ENCODE measurements at places on chromosomes 16 and 17. TPM values are rescaled to one million over a fixed set of nuclear protein-coding genes. Genes with fewer than 3 reads are reported as not detected.

Gene PRDM7
- polyA plus RNA-seq: 0.84 TPM

Gene ATP1B2
- polyA plus RNA-seq: 31.5 TPM

Gene CCL7
- not detected for polyA plus RNA-seq

Gene PIMREG
- 67.1 TPM for polyA plus RNA-seq

Gene C1QL1
- 1.7 TPM for polyA plus RNA-seq

Gene RND2
- 2.2 TPM for polyA plus RNA-seq

Gene MT1M
- 0.83 TPM for polyA plus RNA-seq

Gene CALB2
- polyA plus RNA-seq: not detected

Gene ABCC12
- polyA plus RNA-seq: 0.13 TPM

Gene CD300LG
- 1.7 TPM for polyA plus RNA-seq

Gene GFAP
- polyA plus RNA-seq: 0.19 TPM

Gene AGRP
- not detected for polyA plus RNA-seq

Gene SLFN11
- polyA plus RNA-seq: 19.1 TPM

Gene ARHGDIG
- 0.69 TPM for polyA plus RNA-seq

Gene PRPF8
- 367 TPM for polyA plus RNA-seq

Gene KRT14
- 0.87 TPM for polyA plus RNA-seq

Gene BEAN1
- polyA plus RNA-seq: 12.7 TPM

- no peak for DNase-seq
Observed at GRCh38 chr17:80381416-80381923, 33.5 kb upstream of the ENDOV start.

GRCh38 chr17:40399185-40399584 lies 18.5 kb downstream of the TOP2A start:
- DNase-seq: no peak

- no peak for DNase-seq
Observed at GRCh38 chr17:58786586-58787295, 31.1 kb downstream of the PPM1E start.

GRCh38 chr16:30184891-30185682 lies 1.7 kb downstream of the CORO1A start:
- no peak for DNase-seq

DNA sequence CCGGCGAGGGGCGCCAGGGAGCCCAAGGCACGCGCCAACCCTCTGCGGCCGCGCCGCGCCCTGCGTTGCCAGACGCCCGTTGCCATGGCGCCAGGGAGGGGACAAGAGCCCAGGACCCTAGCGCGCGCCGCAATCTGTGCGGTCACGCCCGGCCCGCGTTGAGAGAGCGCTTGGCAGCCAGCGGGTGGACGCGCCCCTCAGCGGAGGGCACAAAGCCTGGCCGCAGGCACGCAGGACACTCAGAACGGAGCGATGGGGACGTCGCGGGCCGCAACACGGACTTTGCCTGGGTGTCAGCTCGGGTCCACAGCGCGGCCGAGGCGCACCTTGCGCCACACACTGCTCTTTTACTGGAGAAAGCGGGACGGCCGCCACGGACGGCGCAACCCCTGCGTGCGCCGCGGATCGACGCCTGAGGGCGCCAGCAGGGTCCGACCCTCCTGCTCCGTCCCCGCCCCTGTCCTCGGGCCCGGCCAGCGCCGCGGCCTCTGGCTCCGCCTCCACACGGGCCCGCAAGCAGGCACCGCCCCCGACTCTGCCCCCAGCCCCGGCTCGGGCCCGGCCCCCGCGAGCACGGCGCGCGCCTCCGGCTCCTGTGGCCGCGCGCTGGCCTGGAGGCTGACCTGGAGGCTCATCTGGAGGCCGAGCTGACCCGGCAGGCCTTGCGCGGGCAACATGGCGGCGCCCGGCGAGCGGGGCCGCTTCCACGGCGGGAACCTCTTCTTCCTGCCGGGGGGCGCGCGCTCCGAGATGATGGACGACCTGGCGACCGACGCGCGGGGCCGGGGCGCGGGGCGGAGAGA lies at the start of gene GFER:
GFER (plus strand) TSS at position 650 of the 803 bp plus-strand sequence; CDS start at position 676, 26 bp downstream.
- peak; percentile 92 for DNase-seq

GRCh38 chr16:84922351-84923120 lies 88.8 kb downstream of the ZDHHC7 start:
- DNase-seq: peak; percentile 73

GRCh38 chr17:29020576-29020975 lies 14.7 kb upstream of the SEZ6 start:
- no peak for DNase-seq

- DNase-seq: no peak
Observed at GRCh38 chr16:87951552-87952538, 611 bp downstream of the BANP start.

DNA sequence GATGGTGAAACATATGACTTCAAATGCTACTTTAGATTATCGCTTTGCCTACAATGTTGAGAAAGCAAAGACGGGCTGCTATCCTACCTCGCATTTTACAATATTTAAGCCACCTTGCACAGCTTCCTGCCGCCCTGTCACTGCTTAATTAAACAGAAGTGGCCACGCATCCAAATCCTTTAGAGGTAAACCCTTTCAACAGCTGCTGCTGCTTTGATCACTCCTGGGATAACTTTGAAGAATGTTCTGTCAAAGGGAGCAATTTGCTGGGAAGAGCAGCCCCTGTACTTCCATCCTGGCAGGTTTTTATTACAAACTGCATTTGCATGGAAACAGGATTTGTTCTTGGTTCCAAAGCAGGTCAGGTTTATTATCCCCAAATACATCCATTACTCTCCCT lies 24.2 kb upstream of the SSTR2 start:
- DNase-seq: no peak

DNA sequence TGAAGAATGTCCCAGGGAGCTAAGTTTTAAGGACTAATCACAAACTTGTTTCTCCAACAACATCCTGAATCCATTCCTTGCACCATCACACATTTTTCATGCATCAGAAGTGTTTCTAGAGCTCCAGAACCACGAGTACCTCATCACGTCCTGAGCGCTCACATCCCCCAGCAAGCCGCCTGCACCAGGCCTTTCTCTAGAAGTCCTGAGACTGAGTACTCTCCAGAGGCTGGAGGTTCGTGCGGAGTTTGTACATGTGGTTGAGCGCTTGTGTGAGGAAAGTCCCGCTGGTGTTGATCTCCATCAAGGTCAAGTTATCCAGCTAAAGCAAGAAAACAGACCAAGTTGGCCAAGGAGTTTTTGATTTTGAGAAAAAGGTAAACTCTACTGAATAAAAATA lies 10.7 kb downstream of the GINS2 start:
- no peak for DNase-seq

- DNase-seq: no peak
Observed at GRCh38 chr17:45029758-45030423, 21.5 kb downstream of the DCAKD start.

- DNase-seq: no peak
Observed at GRCh38 chr16:78375055-78375679, 275.7 kb downstream of the WWOX start.

DNA sequence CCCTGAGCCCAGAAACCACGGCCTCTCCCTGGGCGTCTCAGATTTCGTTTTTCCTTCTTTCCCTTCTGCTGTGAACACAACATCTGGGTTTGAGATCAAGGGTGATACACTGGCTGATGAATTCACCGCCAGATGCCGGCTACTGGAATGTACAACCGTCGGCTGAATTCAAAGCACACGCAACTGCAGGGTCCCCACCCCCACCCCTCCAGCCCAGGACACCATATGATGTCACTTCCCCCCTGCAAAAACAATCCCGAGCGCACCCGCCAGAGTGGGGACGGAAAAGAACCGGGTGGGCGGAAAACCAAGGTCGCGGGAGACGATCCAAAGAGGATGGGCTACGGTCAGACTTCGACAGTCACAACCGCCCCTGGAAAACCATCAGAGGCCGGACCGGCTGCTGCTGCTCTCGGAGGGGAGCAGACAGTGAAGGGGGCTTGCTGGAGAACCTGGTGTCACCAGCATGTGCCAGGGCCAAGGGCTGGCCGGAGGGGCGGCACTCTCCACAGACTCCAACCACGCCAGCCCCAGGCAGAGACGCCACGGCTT lies 23.3 kb downstream of the CEP295NL start:
- peak; percentile 78 for DNase-seq

- no peak for DNase-seq
Observed at GRCh38 chr17:83151442-83152226, 72.2 kb downstream of the METRNL start.

- DNase-seq: no peak
Observed at GRCh38 chr16:79407005-79407404, 193.5 kb downstream of the MAF start.

DNA sequence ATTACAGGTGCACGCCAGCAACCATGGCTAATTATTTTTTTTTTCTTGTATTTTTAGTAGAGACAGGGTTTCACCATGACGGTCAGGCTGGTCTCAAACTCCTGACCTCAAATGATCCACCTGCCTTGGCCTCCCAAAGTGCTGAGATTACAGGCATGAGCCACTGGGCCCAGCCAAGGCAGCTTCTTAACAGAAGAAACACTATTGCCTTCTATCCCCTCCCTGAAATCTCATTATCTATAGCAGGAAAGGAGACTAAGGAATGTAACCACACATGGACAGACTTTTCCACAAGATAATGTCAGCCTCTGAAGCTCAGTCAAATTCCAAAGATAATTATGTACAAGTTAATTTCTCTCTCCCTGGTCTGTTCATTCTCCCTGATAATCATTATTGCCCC lies 5.7 kb upstream of the ZP2 start:
- no peak for DNase-seq

DNA sequence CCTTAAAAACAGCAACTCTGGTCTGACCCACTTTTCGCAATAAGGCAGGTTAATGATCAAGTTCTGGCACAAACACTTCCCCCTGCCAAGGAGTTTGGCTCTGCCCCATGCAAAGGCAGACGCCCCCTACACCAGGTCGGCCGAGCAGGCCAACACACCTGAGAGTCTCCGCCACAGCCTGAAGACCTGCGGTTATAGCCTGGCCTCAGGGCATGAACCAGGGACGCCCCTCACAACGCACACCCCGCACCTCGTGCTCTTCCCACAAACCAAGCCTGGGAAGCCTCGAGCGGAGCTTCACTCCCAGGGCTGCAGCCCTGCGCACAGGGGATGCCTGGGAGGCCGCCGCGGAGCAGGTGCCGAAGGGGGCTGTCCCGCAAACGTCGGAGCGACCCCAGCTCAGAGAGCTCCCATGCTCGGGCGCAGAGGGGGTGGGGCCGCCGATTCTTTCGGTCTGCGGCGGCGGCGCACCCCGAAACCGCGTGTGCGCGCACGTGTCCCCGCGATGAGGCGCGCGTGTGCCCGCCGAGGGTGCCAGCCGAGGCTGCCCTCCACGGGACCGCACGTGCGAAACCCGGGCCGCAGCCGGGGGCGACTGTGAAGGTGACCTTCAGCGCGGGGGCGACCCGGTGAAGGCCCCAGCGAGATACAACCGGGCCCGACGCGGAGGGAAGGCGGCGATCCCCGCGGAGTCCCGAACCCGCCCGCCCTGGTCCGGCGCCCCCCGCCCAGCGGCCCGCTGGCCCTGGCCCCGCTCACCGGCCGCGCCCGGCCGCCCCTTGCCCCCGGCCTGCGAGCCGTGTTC lies 559 bp downstream of the CLUH start:
- no peak for DNase-seq

GRCh38 chr16:5508371-5508770 lies 410.8 kb upstream of the EEF2KMT start:
- DNase-seq: no peak

- DNase-seq: no peak
Observed at GRCh38 chr17:82920150-82920549, 80.3 kb upstream of the ZNF750 start.

DNA sequence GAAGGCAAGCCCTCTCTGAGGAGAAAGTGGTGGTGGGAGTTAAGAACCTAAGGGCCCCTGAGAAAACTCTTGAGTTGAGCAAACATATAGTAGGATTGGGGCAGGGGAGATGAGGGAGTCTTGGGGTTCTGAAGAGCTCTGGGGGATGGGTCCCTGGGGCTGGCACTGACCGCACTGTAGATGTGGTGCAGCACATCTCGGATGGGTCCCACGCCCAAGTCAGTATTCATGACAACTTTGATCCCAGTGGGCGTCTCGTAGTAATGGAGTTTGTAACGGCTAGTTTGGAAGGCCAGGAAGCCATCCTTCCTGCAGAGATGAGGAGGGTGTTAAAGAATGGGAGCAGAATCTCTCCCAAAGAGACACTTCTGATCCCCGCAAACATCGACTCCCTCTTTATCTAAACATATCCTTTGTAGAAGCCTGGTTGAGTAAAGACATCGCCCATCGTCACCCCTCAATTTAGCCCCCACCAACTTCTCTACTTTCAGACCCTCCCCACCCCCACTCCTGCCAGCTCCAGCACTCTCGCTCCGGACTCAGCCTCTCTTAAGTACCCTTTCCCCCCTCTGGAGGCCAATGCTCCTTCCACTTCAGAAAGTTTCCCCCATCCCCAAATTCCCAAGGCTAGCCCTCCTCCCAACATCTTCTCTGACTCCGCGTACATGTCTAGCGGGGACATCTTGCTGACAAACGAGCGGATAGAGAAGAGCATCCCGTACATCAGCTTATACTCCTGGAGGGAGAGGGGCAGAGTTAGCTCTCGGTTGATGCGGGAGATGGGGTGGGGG lies 710 bp downstream of the TRAPPC1 start:
- no peak for DNase-seq

GRCh38 chr17:63475491-63476412 lies 1.1 kb upstream of the ACE start:
- DNase-seq: no peak

DNA sequence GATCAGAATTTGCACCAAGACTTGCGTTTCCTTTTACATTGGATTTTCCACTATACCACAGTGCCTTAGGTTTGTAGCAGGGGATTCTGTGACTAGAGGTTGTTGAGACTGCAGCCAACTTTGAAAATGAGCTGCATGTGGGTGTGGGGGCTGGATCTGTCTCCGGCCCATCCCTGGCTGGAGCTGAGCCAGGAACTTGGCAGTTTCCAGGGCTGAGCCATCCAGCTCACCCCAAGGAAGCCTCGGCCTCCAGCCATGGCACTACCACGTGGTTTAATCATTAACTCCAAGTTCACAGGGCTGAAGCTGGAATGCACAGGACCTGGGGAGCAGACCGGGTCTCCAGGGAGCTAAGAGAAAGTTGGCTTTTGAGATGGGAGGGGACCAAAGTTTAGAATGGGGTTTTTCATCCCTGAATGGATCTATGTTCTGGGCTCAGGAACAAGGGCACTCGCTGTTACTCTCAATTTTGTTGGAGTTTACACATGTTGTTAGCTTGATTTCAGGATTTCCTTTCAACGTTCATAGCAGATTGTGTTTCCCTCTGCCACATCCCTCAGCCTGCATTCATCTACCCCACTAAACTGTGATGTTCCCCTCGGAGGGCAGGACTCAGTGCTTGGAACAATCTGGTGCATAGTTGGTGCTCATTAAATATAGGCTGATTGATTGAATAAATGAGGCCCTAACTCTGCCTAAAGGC lies 42.3 kb upstream of the HNF1B start:
- peak; percentile 45 for DNase-seq

GRCh38 chr17:876272-876671 lies 94.1 kb downstream of the MRM3 start:
- no peak for DNase-seq

DNA sequence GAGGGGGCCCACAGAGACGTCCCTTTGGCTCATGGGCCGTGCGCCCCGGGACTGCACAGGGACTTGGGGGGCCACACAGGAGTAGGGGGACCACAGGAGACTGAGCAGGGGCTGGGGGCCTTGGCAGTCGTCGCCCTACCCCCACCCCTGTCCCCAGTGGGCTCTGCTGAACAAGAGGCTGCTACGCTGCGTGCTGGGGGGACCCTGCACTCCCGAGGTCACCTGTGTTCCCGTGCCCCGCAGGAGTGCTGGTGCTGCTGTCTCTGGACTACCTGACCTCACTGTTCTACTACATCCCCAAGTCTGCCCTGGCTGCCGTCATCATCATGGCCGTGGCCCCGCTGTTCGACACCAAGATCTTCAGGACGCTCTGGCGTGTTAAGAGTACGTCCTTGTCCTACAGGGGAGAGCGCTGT lies 14.4 kb upstream of the RNF213 start:
- DNase-seq: no peak
